Stimulated activated CD4-positive, alpha-beta T cell treated with anti-CD3 and anti-CD28 coated beads, Interleukin-1b, Interleukin-23, amount 100 ng/mL, for 1 hour (primary cell): ENCODE measurements at places on chromosomes 4 and X.

DNA sequence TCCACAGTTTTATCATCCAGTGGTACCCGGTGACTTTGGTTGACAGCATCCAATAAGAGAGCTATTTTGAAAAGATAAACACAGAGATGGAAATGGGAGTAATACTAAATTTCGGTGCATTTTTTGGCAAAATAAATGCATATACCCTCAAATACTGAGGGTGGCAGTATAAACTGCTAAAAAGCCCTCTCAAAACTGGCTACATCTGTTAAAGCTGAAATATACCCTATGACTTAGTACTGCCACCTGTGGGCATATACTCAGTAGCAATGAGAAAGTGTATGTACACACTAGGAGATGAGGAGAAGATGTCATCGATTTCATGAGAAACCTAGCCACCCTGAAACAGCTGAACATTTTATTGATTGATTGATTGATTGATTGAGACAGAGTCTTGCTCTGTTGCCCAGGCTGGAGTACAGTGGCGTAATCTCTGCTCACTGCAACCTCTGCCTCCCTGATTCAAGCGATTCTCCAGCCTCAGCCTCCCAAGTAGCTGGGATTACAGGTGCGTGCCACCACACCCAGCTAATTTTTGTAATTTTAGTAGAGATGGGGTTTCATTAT, 12.2 kb upstream of the TMEM128 start:
- no peak for DNase-seq

DNA sequence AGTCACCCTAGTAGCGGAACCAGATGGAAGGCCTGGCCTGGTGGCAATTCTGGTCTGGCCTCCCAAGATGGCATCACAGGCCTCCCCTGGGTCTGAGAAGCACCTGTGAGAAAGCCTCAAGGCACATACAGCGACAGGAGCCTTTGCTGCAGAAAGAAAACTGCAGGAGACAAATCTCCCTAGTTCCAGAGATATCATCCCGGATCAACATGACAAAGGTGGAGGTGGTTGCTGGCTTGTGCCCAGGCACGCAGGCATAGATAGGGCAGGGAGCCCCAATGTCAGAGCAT, 93.6 kb downstream of the BCOR start:
- no peak for DNase-seq

- no peak for DNase-seq
These were observed 43.4 kb downstream of the TET2 start for GRCh38 chr4:105189855-105190650.

GRCh38 chrX:39550795-39551361, 546.9 kb downstream of the BCOR start:
- DNase-seq = no peak

DNA sequence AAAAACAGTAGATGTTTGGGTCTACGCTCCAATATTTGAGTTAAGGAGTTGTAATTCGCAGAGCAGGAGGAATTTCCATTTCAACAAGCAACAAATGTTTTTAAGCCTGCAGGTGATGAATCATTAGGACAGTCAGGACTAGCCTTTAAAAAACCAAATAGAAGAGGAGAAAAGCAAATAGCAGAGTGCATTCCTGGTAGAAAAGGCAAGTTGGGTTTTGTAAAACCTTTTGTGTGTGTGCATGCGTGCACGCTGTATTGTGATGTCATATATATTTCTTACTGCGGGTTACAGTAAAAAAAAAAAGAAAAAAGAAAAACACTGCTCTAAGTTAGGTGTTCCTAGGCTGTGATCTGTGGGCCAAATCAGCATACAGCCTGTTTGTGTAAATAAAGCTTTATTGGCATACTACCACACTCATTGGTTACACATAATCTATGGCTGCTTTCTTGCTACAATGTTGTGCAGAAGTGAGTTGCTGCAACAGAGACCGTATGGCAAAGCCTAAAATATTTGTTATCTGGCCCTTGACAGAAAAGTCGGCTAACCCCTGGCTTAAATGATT, 135.6 kb downstream of the MID1 start:
- DNase-seq = no peak

GRCh38 chr4:128166982-128167381, 105.9 kb downstream of the LARP1B start:
- DNase-seq = no peak

GRCh38 chr4:38762560-38762959, 20.2 kb downstream of the TLR10 start:
- DNase-seq = no peak

DNA sequence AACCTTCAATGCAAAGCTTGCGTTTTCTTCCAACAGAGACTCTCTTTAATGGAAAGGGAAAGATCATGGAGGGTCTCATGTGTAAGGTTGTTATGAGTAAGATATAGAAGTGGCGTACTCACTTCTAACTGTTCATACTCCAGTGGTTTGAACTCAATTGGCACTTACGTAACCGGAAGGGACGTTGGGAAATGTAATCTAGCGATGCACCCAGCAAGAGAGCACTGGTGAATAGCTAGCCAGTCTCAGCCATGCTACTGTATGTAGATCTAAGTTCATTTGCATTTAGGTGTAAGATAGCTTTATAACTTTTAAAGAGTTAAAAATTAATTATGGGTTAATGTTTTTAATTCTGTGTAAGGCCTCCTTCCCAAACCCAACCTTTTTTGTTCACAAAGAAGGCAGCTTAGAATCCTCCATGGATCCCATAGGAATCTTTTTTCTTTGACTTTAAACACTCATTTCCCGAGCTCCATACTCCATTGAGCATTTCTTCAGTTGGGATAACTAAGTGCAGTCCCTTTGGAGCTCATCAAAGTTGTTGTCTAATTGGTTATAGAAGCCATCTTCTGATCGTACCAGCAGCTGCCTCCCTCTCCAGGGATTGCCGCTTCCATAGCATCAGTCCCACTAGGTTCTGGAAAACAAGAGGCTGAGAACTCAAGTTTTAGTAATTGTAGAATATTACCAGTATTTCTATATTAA, 191.1 kb downstream of the RAPGEF2 start:
- no peak for DNase-seq

DNA sequence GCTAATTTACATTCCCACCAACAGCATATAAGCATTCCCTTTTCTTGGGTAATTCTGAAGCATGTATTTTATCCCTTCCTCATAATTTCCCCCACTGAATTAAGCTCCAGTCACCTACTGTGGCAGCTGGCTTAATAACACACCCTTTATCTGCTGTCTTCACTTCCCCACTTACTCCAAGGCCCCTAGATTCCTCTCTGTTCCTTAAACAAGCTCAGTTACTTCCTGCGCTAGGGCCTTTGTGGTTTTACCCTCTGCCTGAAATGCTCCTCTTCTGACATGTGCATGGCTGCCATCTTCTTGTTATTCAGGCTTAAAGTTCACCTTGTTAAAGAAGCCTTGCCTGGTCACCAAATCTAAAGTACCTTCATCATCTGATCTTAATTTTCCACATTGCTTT, 47.2 kb upstream of the RPS6KA3 start:
- no peak for DNase-seq

GRCh38 chrX:9700555-9700954, 65.1 kb downstream of the GPR143 start:
- DNase-seq = no peak
